ENCODE measurements at places on chromosomes 13 and 19. TPM values are rescaled to one million over a fixed set of nuclear protein-coding genes. Genes with fewer than 3 reads are reported as not detected.

Gene ZNF223
- total RNA-seq: 0.20 TPM

Gene MEGF8
- 6.5 TPM for total RNA-seq

Gene CEACAM5
- not detected for total RNA-seq

Gene PDE4C
- total RNA-seq: 0.14 TPM

Gene PCSK4
- 4.4 TPM for total RNA-seq

Gene C19orf33
- total RNA-seq: not detected

Gene INAFM1
- total RNA-seq: 14.5 TPM

Gene ZNF541
- total RNA-seq: 0.40 TPM

Gene OR10H1
- total RNA-seq: not detected

Gene CAPN12
- total RNA-seq: 17.5 TPM

Gene LILRB4
- not detected for total RNA-seq

Gene ZNF793
- total RNA-seq: 2.7 TPM

Gene CNN1
- not detected for total RNA-seq

Gene SMAD9
- not detected for total RNA-seq

Gene HNRNPUL1
- 348 TPM for total RNA-seq

Gene ONECUT3
- not detected for total RNA-seq

Gene CYP4F12
- total RNA-seq: 0.19 TPM

Gene C19orf85
- total RNA-seq: not detected

Gene ARL11
- 2.1 TPM for total RNA-seq

Gene SHANK1
- total RNA-seq: not detected

Gene CD33
- total RNA-seq: 0.96 TPM

Gene WDR18
- total RNA-seq: 87.9 TPM

Gene C1QTNF9B
- total RNA-seq: not detected

Gene MYBPC2
- not detected for total RNA-seq

Gene DHDH
- 0.96 TPM for total RNA-seq

Gene HOMER3
- not detected for total RNA-seq

Gene ATXN8OS
- total RNA-seq: not detected

Gene MBD3L2
- total RNA-seq: not detected

Gene ACOD1
- total RNA-seq: not detected

Gene UBE2L5
- total RNA-seq: not detected

Gene ZNF763
- 0.85 TPM for total RNA-seq

Gene SWSAP1
- total RNA-seq: 2.6 TPM

Gene BRME1
- 4.4 TPM for total RNA-seq

Gene APOE
- total RNA-seq: 0.47 TPM

Gene NLRP9
- total RNA-seq: not detected

Gene PGLYRP1
- total RNA-seq: not detected

Gene RNF113B
- total RNA-seq: not detected

Gene CACNG8
- total RNA-seq: not detected
